ENCODE measurements at places on chromosomes 7 and 10.

GRCh38 chr7:116439841-116440549 lies 59.5 kb upstream of the CAV2 start:
- no peak for DNase-seq

DNA sequence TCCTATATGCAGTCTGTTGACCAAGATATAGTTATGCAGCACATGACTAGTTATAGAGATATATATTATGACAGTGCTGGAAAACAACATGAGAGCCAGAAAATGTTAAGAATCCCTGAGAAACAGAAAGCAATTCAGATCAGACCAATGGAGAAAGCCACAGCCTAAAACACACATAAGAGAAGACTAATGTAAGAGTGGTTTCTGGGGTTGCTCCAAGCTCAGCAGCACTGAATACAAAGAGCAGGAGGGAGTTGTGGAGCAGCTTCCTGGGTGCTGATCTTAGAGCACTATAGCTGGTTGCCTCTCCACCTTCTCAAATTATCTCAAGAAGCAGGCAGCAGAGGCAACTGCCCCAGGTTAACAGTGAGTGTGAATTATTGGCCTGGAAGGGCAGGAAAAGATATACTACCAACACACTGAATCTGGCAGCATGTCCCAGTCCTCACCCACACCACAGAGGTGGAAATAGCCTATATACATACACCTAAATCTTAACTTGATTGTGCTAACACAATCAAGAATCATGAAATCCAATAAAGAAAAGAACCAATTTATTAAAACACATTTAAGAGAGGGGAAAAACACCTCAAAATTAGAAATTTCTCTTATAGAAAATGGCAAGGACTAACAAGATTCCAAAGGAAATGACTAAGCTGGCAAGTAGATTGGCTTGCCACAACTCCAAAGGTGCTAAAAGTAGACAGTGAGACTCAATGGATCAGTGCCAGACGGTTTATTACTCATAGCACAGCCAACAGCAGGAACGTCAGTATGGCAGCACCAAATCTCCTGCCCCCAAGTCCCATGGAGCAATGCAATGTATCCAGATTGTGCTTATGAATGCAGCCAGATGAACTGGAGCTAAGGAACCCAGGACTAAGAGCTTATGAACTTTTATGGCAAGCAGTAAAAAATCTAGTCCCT lies 5.1 kb downstream of the PTTG1IP2 start:
- DNase-seq = no peak

DNA sequence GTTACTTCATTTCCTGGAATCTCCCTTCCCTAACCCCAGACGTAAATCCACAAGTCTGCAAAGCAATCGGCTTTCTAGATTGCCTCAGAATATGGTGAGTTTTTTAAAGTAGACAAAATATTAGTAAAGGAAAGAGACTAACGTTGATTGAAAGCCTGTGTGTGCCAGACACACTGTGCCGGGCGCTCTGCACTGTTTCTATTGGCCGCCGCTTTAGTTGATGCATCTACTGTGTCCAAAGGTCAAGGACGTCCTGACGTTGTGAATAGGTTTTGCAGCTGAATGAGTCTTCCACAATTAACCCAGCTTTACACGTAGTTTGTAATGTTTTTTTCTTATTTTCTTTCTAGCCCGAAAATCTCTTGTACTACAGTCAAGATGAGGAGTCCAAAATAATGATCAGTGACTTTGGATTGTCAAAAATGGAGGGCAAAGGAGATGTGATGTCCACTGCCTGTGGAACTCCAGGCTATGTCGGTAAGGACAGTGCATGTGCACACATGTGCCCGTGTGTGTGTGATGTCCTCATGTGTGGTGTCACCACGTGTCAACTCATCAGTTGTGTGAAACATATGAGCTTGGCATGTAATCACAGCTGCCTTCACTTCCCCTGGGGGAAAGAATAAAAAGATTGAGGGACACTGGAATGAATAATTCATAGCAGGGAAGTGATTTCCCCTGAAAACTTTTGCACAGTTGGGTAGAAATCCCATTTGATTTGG lies 232.0 kb downstream of the CCDC3 start:
- DNase-seq = no peak

DNA sequence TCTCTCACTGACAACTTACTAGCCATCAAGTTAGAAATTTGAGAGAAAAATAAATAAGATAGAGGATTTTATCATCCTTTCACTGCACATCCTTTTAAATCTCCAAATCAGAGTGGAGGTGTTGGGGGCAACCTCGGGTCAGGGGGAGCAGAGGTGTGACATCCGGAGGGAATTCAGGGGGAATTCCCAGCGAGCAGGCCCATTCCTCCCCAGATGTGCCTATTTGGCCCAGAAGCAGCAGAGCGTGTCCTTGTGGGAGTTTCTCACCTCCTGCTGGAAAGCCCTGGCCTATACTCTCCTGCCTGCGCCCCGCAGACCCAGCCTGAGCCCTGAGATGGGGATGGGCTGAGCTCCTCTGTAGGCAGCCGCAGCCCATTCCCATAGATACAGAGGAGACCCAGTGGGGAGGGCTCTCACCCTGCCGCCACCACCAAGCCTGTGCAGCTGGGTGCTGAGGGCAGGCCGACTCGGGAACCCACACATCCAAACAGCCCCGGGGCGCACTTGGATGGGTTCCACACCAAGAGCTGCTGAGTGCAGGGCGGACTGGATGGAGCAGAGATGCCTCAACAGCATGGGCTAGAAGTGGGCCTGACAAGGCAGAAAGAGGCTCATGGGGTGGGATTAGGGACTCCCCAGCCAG lies 124.5 kb downstream of the CXCL12 start:
- DNase-seq = no peak
